Activated T-cell treated with anti-CD3 and anti-CD28 coated beads, Interleukin-2, amount 50 U/mL, for 48 hours (primary cell): ENCODE measurements at places on chromosomes 1 and 21.
A peak's percentile ranks its signal among the peaks of the same experiment; 100 is the strongest.

- no peak for DNase-seq
These were observed 52.8 kb upstream of the ZBTB40 start for GRCh38 chr1:22398656-22399420.

DNA sequence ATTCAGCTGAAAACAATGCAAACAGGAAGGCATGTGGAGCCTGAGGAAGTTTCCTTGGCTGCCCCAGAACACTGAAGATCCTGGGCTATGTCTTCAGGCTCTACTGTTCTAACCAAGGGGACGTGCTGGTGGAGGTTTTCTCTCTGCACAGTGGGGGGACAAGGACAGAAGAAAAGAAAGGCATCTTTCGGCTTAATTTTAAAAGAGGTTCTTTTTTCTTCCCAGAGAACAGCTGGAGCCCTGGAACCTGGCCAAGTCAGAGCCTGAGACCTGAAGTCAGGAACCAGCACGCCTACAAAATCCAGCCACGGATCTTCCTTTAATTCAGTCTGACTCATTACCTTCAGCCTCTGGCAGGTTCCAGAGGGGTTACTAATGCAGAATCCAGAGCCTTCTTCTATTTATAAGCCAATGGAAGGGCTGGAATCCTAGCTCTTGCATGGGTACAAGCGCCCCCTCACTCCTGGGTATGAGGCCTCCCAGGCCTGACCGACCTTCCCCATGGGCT lies 19.8 kb downstream of the CTNNBIP1 start:
- DNase-seq: no peak

DNA sequence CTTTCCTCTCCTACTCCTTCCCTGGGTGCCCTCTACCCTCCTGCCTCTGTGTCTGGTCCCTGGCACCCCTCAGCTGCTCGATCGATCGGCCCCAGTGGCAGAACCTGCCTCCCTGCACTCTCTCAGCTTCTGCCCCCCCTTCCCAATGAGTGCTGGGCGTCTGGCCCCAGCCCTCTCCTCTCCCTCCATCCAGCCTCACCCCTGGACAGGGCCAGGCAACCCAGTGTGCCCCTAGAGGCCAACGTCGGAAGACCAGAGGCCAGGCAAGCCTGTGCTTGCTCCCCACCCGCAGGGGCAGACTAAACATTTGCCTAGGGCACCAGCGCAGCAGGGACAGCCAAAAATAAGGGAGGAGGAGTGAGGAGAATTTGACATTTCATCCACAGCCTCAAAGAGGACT lies 43.5 kb downstream of the LGR6 start:
- peak; percentile 63 for DNase-seq

DNA sequence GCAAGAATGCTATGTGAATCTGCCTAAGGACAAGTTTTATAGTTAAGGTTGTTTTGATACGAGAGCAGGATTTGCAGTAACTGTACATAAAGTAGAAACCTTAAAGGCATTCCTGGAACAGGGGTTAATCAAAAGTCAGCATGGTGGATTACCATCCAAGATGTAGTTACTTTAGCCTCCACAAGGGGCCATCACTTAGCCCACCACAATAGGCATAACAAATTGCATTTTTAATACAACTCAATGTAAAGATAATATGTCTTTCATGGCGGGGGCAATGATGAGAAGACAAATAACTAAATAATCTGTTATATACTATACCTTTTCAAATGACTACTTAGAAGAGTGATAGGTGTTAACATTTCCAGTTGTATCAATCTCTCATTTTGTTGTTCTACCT lies 611.2 kb upstream of the ADGRL4 start:
- DNase-seq: no peak

DNA sequence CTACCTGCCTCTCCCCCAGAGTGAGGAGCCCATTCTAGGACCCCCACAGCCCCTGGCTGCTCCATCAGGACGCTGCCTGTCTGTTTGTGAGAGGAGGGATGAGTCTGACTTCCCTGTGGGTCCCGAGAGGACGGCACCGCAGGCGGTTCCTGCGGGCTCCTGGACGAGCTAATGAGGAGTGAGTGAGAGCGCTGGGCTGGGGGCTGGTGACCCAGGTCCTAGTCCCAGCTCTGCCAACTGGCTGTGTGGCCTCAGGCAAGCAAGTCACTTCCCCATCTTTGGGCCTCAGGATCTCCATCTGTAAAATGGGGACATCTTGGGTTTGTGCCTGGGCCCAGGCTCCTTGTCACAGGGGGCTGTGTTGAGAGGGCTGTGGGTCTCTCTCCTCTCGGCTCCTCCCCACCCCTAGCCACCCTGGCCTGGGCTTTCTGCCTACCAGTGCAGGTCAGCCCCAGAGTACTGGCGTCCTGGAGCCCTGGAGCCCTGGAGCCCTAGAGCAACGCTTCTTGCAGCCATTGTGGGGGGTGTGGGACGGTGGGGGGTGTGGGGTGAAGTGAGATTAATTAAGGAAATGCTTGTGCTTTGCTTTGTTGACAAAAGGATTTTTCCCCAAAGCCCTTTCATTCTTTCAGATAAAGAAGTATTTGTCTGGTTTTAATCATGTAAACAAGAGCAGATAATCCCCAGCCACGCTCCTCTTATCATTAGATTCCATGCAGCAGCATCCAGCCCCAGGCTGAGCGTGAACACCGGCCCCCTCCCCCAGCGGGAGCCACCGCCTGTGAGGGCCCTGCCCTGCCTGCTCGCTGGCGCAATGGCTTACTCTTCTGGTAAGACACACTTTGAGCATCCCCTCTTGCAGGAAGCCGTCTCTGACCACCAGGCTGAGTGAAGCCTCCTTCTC lies 26.8 kb downstream of the SLC1A7 start:
- no peak for DNase-seq

DNA sequence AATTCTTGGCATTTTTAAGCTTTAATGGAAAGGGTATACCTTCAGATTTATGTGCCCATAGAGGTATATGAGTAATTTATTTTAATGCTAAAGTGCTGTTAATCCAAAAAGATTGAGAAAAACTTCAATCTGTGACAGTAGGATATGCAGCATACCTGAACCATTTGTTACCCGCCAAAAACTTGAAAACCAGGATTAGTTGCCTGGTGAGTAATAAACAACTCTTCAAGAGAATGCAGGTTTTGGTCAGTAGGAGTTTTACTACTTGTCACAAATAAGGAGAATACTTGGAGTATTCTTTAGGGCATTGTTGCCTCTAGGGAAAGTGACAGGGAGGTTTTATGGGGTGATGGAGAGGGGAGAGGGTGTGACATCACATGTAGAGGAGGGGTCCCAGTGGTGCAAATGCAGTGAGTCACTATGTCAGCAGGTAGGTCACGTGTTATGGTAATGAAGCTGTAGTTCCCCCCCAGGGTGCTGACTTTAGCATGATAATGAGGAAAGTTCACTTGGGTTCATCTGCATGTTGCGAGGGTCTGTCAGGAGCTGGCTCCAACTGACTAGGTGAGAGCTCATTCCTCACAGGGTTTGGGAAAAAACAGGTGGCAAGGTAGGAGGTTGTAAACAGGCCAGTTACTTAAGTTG lies 23.1 kb downstream of the USP25 start:
- no peak for DNase-seq

DNA sequence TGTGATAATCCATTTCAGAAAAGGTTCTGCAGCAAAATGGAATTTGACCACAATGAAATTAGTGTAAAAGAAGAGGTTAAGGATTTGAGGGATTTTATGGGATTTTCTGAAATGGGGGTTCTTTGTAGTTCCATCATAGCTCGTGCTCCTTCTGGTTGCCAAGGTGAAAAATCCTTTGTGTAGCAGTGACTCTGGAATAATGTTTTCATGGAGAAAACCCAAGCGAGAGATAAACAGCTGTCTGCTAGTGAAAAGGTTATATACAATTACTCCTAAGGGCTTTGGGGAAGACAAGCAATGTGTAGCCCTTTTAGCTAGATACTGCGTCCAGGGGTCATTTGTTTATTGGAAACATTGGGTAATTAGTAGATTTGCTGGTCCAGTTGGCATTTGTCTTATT lies 453.2 kb upstream of the DEPDC1 start:
- DNase-seq: no peak

DNA sequence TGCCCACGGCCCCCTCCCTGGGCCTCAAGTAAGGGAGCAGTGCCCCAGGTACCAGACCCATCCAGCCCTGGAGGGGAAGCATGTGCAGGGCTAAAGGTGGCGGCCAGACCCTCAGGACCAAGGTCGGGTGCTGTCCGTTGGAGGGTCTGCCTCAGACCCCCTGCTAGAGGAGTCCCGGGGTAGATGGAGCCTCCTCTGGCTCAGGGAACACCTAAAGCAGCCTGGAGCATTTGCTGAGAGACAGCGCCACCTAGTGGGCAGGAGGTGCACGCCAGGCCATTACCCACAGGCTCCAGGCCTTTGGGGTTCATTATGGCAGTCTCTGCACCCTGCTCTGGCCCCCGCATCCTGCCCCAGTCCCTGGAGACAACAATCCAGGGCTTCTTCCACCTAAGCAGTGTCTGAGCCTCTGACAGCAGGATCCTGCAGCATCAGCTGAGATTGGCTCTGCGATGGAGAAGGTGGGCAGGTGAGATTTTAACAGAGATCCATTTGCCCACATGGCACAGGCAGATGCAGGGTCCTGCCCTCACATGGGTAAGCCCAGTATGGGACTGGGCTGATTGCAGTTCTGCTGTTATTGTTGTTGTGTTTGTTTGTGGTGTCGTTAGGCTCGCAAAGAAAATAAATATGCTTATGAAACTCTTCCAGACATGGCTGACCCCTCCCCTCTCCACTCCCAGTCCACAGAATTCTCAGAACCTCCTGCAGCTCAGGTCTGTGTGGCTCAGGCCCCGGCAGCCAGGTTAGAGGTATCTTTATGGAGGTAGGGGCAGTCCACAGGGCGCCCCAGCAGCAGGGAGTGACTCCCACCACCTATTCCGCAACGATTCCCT lies 42.4 kb downstream of the CTNNBIP1 start:
- peak; percentile 93 for DNase-seq

DNA sequence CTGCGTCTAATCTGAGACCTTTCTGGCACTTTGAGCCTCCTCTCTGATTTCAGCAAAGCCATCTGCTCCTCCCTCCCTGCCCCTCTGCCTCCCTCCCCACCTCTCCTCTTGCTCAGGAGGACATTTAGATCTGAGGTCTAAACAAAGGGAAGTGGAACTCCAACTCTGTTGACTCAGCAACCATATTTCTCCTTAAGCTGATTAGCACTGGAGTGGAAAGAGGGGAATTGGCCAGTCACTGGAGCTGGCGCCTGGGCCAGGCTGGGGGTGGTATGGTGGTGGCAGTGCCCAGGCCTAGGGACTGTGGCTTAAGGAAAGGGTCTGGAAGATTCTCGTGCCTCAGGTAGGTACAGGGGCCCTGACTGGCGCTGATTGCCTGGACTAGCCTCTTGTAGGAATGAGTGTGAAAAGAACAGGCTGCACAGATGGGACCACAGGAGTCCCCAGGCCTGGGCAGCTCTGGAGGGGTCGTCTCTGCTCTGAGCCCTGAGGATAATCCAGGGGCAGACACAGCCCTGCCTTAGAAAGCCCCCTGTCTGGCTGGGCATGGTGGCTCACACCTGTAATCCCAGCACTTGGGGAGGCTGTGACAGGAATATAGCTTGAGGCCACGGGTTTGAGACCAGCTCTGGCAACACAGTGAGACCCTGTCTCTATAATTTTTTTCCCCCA lies 11.9 kb downstream of the SH2D2A start:
- DNase-seq: no peak

- no peak for DNase-seq
These were observed 22.4 kb downstream of the LRRC8B start for GRCh38 chr1:89546934-89547562.

GRCh38 chr1:211951856-211952255 lies 83.5 kb downstream of the INTS7 start:
- DNase-seq: no peak

DNA sequence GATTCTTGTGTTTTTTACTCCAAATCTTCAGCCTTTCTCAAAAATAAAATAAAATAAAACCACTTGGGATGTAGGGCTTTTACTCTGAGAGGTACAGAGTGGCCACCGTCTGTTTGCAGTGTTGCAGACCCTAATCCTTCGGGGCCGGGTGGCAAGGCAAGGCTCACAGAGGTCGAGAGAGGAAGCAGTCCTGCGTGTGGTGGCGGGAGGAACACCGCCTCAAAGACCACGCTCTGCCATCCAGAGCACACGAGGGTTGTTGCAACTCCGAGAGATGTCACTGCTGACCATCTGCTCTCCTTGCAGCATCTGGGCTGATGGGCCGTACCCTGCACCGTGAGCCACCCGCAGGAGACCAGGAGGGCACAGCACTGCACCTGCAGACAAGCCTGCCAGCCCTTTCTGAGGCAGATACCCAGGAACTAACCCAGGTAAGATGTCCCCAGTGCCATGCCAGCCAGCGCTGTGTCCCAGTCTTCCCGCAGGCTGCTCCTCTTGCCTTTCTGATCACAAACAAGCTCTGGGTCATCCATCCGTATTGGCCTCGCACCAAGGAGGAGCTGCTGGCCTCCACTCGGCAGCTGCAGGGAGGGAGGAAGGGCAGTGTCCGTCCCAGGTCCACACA lies 31.5 kb downstream of the SNAP47 start:
- DNase-seq: no peak

DNA sequence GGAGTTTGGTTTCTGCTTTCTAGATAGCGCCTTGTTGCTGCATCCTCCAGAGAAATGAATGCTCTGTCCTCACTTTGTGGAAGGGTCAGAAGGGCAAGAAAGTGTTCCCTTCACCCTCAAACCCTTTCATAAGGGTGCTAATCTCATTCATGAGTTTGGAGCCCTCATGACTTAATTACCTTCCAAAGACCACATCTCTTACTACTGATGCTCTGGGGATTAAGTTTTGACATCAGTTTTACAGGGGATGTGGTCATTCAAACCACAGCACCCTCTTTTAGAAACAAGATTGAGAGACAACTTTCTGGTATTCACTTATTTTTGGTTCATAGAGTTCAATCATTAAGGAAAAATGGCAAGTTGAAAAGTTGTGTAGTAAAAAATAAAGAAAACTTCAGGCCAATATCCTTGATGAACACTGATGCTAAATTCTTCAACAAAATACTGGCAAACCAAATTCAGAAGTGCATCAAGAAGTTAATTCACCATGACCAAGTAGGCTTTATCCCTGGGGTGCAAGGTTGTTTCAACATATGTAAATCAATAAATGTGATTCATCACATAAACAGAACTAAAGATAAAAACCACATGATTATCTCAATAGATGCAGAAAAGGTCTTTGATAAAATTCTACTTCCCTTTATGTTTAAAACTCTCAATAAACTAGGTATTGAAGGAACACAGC lies 442.1 kb downstream of the PTBP2 start:
- DNase-seq: no peak

GRCh38 chr1:94578856-94579255 lies 37.3 kb upstream of the F3 start:
- no peak for DNase-seq
